A673 (cell line): ENCODE measurements at places on chromosomes 7 and 10.

DNA sequence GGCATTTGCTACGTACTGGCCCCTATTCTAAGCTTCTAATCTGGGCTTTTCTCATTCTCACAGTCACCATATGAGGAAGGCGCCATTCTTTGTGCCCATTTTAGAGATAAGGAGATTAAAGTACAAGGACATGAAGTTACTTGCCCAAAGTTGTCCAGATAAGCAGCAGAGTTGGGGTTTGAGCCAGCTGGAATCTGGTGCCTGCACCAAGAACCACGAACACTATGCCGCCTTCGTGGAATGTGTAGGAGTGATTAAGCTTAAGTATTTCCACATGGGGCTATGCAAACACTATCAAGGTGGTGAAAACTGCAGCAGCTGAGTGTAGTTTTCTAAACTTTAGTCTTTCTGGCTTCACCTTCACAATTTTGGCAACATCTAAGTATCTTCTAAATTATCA lies 342.7 kb upstream of the ETV1 start:
- peak; percentile 4 for DNase-seq

GRCh38 chr7:32890010-32890792 lies 1.4 kb downstream of the KBTBD2 start:
- DNase-seq, result peak; percentile 70

DNA sequence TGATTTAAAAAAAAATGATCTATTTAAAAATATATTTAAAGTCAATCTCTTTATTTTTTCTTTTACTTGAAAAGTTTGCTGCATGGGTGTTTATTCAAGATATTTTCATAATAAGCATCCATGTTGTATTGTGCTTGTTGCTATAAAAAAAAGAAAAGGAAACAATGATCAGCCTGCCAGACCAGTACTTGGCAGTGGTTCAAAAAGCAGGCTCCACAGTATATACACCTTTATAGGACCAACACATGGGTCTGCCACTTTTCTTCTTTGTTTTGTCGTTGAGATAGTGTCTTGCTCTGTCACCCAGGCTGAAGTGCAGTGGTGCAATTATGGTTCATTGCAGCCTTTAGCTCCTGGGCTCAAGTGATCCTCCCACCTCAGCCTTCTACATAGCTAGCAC lies 228.0 kb downstream of the TWIST1 start:
- no peak for DNase-seq

DNA sequence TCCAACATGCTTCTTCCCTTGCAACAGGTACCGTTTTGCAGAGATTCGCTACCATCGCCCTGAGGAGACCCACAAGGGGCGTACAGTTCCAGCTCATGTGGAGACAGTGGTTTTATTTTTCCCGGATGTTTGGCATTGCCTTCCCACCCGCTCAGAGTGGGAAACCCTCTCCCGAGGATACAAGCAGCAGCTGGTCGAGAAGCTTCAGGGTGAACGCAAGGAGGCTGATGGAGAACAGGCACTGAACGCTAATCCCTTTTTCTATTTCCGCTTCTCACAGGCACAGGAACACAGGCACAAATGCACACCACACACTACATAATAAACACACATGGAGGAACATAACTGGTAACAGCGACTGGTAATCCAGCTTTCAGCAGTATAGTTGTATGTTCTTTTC lies 35.2 kb downstream of the CCAR1 start:
- no peak for DNase-seq

DNA sequence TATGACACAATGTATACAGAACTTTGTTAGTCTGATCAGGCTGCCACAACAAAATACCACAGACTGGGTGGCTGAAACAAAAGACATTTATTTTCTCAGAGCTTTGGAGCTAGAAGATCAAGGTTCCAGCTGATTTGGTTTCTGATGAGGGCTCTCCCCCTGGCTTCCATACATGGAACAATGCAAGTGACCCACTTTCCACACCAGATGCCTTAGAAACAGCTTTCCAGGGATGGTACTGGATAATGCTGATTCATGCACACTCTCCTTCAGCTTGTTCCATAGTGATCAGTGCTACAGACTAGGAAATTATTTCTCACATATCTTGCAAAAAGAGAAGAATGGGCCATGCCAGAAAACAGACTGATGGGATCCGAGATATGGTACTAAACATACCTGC lies 1274.9 kb upstream of the SORCS1 start:
- DNase-seq, result no peak

- DNase-seq, result no peak
Measured at GRCh38 chr7:63012633-63013183, 985.9 kb upstream of the ZNF722 start.

GRCh38 chr7:95209276-95209675 lies 115.1 kb downstream of the PON1 start:
- no peak for DNase-seq

GRCh38 chr10:88067737-88068136 lies 204.3 kb downstream of the PTEN start:
- DNase-seq, result no peak

GRCh38 chr7:28739128-28739527 lies 219.0 kb downstream of the TRIL start:
- DNase-seq, result no peak
